ENCODE measurements at places on chromosomes 2 and 18.

DNA sequence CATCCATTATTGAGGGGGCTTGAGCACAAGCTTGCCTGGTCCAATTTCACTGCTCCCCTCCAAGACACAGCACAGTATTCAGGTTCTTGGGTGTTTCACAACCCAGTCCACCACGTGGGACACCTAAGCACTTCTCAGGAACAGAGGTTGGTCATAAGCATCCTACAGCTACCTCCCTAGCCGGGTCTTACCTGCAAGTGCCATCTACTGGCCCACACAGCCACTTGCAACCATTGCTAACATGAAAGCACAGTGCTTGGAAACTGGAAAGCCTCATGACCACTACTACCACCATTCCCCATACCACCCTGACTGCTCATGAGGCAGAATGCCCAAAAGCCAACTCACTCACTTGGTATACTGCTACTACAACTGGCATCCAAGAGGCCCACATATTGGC lies 105.7 kb upstream of the RPRM start:
- DNase-seq: no peak

GRCh38 chr2:25586726-25587144 lies 86.6 kb downstream of the DTNB start:
- no peak for DNase-seq

DNA sequence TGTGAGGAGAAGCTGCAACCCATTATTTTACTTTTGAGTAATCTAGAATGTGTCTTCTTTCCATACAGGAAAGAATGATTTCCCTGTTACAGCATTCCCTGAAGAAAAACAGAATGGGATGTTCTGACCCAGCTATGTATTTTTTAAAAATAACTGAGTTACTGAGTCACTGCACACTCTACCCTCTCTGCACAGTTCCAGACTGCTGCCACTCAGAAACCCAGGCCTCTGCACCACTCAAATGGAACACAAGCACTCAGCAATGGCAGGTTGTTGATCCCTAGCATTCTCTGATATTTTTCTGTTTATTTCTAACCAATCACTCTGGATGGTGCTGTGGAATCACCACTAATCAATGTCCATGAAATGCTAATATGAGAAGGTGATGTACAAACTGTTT lies 1300.0 kb upstream of the FAM98A start:
- no peak for DNase-seq

- DNase-seq: no peak
Measured at GRCh38 chr2:238314576-238314975, 5.7 kb upstream of the TRAF3IP1 start.

DNA sequence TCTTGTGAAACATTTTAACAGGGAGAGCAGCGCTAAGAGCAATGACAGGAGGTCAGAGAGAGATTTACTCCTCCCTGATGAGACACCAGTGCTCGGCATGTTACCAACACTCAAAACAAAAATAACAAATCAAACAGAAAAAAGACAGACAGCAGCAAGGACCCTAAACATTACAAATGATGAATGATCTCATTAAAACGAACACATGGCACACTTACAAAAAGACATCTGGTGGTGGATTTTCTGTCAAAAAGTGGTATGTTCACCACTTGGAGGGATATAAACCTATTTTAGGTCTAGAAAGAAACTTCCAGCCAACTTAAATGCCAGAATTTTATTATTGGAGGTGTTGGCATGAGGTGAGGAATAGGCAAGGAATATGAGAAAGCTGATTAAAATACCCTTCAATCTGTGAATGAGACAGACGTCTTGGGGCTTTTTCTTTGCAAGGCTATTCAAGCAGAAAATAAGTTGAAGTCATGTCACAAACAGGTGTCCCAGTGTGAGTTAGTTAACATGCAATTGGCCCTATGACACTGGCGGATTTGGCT lies 112.8 kb downstream of the PRELID3A start:
- DNase-seq: no peak

GRCh38 chr2:174609261-174609660 lies 11.7 kb upstream of the WIPF1 start:
- DNase-seq: no peak

Measured in ecto neural progenitor cell (in vitro differentiated cells).